Right kidney (tissue), 9 donors: ENCODE measurements at places on chromosomes 7 and 10.

DNA sequence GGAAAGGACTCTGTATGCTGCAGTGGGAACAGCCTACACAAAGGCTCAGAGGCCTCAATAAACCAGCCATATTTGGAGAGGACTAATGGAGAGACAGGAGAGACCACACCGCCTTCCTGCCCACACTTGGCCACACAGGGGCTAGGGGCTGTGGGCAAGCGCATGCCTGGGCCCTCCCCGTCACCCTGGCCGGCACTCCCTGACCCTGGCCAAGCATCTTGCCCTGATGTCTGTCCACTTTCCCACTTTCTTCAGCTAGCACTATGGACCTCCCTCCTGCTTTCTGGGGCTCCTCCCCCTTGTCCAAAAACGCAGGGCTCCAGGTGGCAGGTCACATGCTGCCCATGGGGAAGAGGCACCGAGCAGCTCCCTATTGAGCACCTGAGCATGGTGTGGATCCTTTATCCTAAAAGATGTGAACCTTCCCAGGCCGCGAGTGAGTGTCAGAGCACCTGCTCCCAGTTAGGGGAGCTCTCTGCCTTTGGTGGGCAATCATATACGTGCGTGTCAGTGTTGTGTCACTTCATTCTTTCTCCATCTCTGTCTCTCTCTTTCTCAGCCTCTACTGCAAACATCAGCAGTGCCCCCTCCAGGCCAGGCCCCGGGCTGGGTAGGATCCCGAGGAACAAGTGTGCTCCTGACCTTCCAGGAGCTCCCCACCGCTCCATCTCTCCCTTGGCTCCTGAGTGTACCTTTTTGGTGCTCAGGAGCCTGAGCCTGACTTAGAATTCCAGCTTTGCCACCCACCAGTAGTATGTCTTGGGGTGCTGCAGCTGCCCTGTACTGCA, 74.0 kb downstream of the ZMIZ1 start:
- DNase-seq = no peak

- no peak for DNase-seq
Observed at GRCh38 chr7:50206453-50207250, 97.9 kb upstream of the IKZF1 start.

- DNase-seq = no peak
Observed at GRCh38 chr10:45023426-45023825, 22.7 kb downstream of the ZNF22 start.

GRCh38 chr10:121559326-121560026, 38.8 kb downstream of the FGFR2 start:
- no peak for DNase-seq

DNA sequence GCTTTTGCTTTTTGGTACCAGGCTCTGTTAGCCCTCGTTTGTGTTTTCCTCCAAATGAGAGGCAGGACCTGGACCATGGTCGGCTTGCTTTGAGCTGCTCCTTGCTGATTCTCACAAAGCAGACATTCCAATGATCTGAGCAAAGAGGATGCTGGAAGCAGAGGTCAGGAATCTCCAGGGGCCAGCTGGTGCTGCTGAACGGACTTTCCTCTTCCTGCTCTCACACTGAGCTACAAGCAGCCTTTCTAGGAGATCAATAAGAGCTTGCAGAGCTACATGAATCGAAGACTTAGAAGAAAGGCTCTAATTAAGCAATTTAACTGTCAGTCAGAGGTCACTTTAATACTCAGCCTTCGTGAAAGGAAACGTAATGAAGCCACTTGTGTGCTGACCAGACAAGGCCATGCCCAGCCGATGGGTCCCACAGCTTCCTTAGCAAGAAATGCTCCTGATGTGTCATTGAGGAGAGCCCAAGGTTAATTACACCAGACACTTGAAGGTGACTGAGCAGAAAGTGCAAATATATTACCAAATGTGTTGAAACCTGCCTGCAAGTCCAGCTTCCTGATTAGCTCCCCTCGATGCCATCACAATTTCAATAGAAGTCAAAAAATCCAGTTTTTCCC, 151.3 kb upstream of the RSU1 start:
- no peak for DNase-seq

DNA sequence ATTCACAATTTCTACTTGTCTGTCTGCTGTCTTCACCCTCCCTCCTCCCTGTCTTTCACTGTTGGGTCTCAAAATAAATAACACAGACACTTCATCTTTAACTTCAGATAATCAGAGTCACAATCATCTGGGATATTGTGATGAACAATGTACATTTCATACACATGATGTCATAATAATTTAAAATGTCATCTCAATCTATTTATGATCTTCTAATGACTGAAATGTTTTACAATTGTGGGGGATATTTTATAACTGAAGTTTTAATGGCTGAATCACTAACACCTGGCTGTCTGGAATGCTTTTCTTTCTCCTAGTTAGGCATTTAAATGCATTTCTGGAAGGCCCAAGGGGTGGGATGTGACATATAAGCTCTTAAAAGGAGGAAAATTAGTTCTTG, 859.8 kb downstream of the LRMDA start:
- DNase-seq = no peak

DNA sequence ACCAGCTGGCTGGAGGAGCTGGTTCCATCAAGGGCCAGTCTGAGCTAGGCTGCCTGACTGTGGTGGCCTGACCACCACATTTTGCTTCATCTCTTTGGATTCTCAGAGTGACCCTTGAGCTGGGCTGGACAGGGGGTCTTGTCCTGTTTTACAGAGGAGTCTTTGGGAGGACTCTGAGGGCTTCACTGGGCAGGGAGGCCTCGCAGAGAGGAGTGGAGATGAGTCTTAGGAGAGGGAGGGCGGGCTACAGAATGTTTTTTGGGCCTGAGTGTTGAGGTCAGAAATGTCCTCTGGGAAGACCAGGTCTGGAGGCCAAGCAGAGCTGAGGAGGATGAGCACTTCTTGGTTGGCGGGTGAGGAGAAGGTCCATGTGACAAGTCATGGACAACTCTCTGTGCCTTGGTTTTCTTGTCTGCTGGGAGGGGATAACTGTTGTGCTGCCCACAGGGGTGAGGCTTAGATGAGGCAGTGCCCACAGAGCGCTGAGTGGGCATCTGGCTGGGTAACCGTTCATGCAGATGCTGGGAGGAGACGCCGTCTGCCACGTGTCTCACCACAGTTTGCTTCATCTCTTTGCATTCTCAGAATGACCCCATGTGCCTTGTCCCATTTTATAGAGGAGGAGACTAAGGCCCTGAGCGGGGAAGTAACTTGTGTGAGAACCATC, 9.4 kb downstream of the TSPAN15 start:
- no peak for DNase-seq

- DNase-seq = no peak
Observed at GRCh38 chr7:132275416-132276233, 300.6 kb downstream of the PLXNA4 start.
